ENCODE measurements at places on chromosomes 13 and 19.

DNA sequence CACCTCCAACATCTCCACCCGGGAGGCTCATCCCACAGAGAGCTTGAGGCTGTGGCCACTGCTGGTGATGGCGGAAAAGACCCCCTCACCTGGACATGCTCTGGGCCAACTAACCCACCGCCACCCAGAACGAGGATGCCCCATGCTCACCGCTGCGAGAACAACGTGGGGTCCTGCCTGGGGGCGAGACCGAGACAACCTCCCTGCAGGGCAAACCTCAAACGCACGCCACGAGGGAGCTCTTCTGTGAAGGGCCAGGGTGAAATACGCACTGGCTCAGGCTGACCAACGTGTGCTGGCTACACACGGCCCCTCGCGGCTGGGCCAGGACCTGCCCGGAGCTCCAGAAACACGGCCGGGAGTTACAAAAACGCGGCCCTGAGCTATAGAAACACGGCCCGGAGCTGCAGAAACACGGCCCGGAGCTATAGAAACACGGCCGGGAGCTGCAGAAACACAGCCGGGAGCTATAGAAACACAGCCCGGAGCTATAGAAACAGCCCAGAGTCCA lies 19.0 kb upstream of the PLPP2 start:
- no peak for DNase-seq

GRCh38 chr19:6535558-6536137 lies 4.8 kb downstream of the TNFSF9 start:
- DNase-seq, result no peak

- DNase-seq, result no peak
These were observed 16.4 kb downstream of the F10 start for GRCh38 chr13:113138792-113139551.

GRCh38 chr13:110390567-110390966 lies 83.5 kb downstream of the COL4A2 start:
- peak; percentile 84 for DNase-seq

GRCh38 chr13:21066946-21067345 lies 5.6 kb upstream of the LATS2 start:
- DNase-seq, result no peak

GRCh38 chr19:29386970-29387369 lies 138.8 kb upstream of the VSTM2B start:
- DNase-seq, result no peak
